Stimulated activated CD8-positive, alpha-beta memory T cell treated with anti-CD3 and anti-CD28 coated beads, Interleukin-4, amount 100 ng/mL, for 48 hours (primary cell): ENCODE measurements at places on chromosomes 11 and 22.

DNA sequence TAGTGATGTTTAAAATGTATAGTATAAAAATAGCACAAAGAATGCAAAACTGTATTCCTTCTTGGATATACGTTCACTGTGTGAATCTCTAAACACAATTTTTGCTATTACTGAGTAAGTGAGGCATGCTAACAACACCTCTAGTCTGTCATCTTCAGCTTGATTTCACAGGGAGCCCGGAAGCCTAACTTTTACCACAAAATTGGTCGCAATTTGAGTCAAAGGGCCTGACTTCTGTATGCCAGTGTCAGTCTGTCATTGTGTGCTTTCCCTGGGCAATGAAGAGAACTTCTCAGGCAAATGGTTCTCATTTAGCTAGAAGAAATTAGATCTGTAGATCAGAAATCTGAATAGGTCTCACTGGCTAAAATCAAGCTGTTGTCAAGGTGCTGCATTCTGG, 1059.5 kb downstream of the FAM181B start:
- no peak for DNase-seq

DNA sequence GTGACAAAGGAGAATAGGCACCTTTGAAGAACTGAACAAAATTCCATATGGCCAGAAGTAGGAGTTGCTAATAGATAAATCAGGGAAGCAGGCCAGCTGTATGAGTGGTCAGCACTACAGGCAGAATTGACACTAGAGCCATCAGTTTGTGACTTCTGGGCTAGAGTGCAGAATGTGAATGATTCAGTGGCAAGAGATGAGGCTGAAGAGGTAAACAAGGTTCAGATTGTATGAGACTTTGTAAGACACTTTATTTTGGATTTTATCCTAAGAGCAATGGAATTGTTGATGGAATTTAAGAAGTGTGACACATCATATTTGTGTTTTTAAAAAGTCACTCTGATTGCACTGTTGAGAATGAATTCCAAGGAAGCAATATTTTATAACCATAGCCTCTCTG, 12.9 kb downstream of the BIRC3 start:
- no peak for DNase-seq

- no peak for DNase-seq
These were observed 2.4 kb upstream of the MYBPC3 start for GRCh38 chr11:47354913-47355282.

DNA sequence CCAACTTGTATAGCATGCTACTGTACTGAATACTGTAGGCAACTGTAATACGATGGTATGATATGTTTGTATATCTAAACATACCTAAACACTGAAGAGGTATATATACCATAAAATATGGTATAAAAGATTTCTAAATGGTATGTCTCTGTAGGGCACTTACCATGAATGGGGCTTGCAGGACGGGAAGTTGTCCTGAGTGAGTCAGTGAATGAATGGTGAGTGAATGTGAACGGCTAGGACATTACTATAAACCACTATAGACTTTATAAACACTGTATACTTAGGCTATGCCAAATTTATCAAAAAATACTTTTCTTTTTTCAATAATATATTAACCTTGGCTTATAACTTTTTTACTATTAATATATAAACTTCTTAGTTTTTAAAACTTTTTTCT, 66.8 kb downstream of the ZC3H12C start:
- DNase-seq, result no peak

- no peak for DNase-seq
These were observed 23.7 kb upstream of the FXYD6 start for GRCh38 chr11:117900121-117900648.

DNA sequence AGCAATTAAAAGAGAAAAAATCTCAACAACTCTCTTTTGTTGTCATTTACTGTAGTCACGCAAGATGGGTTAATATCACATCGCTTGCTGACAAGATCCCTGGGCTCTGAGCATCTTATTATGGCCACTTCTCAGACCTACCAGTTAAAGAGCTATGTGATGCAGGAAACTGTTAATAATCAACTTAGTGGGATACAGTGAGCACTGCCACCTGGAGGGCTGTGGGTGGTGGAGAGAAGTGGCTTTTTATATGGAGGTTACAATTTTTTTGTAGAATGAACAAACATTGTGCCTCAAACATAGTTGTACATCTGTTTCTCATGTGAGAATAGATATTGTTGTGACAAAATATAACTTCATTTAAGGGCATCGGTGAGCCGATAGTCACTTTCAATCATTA, 181.0 kb downstream of the TENM4 start:
- DNase-seq, result no peak

GRCh38 chr11:47378010-47378835, at the start of gene SPI1:
SPI1 (minus strand) TSS chr11:47378547; CDS start chr11:47378353, 194 bp downstream.
- no peak for DNase-seq

GRCh38 chr11:102456381-102456780, 3.8 kb upstream of the TMEM123 start:
- no peak for DNase-seq

DNA sequence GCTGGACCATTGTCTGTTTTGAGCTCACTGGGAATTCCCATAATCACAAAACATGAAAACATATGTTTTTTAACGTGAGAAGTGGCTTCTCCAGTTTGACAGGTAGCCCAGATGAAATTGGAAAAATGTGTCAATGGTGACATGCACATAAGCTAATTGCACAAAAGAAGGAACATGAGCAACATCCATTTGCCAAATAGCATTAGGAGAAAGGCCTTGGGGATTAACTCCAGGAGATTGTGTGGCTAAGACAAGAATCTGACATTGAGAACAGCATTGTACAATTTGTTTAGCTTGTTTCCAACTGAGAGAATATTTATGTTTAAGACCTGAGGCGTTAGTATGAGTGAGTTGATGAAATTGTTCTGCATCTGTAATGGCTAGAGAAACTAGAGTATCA, 147.0 kb upstream of the API5 start:
- no peak for DNase-seq

DNA sequence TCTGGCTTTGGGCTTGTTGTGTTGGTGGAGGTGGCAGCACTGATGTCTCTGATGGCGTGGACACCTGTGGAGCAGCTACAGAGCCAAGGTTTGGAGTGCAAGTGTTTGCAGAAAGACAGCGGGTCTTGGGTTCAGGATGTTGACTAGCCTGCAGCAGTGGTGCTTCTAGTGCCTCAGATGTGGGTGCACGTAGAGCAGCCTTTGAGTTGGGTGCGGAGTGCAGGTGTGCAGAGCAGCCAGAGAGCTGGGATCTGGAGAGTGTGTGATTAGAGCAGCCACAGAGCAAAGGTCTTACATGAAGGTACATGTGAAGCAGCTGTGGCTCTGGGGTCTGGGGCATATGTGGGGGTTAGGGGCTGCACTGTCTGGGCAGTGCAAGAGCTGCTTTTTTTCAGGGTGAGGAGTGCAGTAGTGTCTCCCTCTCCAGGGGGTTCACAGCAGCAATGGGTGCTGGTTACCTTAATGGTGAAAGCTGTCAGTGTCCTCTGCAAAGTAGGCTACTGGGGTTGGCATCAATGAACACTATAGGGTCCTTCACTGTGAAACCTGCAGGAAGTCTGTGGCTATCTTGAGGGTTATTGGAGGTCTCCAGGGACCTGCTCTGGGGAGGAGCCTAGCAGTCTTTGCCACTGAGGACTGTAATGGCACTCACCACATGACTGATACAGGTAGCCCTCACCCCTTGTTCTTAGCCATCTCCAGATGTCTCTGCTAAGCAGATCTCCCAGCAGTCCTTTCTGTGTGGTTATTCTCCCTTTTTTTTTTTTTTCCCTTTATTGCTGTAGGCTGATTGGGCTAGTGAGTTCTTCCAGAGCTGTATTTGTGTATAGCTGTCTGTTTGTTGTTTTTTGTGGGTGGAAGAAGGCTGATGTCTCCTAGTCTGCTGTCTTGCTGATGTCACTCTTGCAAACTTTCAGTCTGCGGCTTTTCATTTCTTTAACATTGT, 14.3 kb downstream of the BIRC2 start:
- DNase-seq, result no peak

GRCh38 chr11:63847363-63847762, 8.5 kb downstream of the MARK2 start:
- DNase-seq, result no peak

DNA sequence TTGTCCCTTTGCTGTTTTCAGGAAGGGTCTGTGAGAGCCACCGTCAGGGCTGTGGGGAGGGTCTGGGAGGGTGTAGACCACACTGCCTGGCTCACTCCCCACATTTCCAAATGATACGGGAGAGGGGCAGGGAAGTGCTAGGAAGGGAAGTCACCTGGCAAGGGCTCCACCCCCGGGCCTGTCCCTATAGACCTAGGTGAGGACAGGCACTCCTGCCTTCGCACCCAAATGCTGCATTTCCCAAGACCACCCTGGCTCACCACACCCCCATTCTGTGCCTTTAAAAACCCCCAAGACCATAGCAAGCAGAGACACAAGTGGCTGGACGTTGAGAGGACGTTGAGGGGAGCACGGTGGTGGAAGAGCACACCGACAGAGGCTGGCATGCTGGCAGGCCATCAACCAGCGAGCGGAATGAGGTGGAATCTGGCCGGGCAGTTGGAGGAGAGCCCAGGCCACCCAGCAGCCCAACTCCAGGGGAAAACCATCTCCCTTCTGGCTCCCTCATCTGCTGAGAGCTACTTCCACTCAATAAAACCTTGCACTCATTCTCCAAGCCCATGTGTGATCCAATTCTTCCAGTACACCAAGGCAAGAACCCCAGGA, 45.7 kb downstream of the GNB1L start:
- no peak for DNase-seq

DNA sequence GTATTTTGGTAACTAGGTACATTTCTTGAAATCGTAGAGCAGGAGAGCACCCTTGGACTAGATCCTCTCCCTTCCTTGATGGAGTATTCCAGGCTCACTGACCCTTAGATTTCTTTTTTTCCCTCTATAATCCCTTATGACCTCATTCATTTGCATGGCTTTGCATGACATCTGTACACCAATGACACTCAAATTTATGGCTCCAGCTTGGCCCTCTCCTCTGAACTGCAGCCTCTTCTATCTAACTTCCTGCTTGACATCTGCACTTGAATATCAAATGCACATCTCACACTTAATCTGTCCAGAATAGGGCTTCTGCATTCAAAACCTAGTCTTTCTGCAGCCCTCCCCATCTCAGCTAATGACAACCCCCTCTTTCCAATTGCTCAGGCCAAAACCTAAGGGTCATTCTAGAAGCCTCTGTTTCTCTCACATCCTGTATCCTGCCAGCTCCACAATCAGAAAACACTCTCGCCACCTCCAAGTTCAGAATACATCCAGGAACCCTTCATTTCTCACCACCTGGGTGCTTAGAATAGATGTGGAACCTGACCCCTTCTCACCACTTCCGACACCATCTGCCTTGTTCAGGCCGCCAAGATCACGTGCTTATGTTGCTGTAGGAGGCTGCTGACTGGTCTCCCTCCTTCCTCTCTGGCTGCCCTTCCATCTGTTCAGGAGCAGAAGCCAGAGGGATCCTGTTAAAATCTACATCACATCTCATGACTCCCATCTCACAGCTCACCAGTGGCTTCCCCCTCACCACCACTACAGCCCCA, 138.9 kb upstream of the MTNR1B start:
- no peak for DNase-seq

GRCh38 chr11:2135018-2135569, 4.1 kb downstream of the IGF2 start:
- no peak for DNase-seq

DNA sequence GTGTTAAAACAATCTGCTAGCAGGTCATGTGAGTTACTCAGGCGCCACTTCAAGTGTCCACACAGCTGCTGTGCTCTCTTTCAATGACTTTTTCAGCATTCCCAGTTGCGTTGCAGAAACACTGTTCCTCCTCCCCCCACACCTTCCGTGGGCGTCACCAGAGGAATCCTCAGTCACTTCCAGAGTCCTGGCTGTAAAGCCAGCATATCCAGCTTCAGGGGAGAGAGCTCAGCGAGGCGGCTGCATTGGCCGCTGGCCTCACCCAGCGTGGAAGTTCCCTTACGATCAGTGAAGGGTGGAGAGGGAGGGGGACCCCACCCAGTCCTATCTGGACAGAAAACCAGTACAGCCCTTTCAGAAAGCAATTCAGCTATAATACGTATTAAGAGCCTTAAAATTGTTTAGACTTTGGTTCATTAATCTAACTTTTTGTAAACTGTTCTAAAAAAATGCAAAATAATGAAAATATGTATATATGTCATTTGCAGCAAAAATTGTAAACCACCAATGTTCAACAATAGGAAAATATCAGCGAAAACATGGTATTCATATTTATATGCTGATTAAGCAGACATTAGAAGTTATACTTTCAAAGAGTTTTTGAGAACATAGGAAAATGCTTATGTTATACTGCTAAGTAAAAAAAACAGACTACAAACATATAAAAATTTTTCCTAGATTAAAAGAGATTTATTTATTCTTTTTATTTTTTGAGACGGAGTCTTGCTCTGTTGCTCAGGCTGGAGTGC, 2.8 kb upstream of the ANO9 start:
- no peak for DNase-seq

DNA sequence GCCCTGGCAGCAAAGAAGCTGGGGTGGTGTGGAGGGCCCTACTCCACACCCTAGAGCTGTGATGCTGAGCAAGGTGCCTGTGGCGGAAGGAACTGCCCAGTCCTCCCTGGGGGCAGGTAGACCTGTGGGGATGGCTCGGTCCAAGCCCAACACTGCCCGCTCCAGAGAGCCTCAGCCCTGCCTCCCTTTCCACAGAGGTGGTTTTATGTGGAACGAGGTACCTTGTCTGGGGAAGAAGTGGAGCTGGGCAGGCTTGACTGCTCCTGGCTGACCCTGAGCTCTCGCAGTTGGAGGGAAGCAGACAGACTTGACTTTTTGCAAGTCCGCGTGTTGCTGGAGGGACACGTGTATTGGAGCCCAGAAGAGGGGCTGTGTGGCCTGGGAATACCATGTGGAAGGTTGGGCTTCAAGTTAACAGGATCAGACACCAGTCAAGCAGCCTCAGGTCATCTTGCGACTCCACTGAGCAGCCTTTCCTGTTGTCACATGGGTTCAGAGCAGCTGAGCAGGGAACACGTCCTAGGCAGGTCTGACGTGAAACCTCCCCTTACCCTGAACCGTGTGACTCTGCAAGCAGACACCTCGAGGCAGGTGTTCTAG, 117.7 kb downstream of the CACNA1I start:
- no peak for DNase-seq

- DNase-seq, result no peak
These were observed 9.7 kb upstream of the IL17REL start for GRCh38 chr22:50022171-50022819.

- peak; percentile 86 for DNase-seq
These were observed 14.0 kb downstream of the PSMD13 start for GRCh38 chr11:250740-251299.

- no peak for DNase-seq
These were observed 51.9 kb upstream of the PTPRJ start for GRCh38 chr11:47928426-47928825.

DNA sequence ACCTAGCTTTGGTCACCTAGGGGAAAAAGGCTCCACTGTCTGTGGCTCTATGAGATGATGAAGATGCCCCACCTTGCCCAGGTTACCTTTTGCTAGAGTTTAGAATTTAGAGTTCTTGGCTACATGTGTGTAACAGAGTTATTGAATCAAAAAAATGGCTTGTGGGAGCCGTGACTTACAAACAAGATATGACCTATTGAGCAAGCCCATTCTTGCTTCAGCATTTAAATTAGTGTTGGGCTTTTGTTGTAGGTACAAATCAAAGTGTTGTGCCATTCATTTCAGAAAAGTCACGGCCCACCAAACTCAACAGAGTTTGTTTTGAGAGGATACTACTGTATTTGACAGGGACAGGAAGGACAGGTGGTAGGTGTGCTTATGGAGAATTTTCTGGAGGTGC, 768.8 kb downstream of the NTM start:
- DNase-seq, result no peak

- DNase-seq, result peak; percentile 88
These were observed 12.1 kb downstream of the LRFN4 start for GRCh38 chr11:66868726-66869566.
